ENCODE measurements at places on chromosomes 13 and 19.

- no peak for DNase-seq
These were observed 1.3 kb downstream of the GNG8 start for GRCh38 chr19:46634656-46635218.

GRCh38 chr13:99930925-99931324 lies 40.6 kb downstream of the ZIC5 start:
- DNase-seq = no peak

DNA sequence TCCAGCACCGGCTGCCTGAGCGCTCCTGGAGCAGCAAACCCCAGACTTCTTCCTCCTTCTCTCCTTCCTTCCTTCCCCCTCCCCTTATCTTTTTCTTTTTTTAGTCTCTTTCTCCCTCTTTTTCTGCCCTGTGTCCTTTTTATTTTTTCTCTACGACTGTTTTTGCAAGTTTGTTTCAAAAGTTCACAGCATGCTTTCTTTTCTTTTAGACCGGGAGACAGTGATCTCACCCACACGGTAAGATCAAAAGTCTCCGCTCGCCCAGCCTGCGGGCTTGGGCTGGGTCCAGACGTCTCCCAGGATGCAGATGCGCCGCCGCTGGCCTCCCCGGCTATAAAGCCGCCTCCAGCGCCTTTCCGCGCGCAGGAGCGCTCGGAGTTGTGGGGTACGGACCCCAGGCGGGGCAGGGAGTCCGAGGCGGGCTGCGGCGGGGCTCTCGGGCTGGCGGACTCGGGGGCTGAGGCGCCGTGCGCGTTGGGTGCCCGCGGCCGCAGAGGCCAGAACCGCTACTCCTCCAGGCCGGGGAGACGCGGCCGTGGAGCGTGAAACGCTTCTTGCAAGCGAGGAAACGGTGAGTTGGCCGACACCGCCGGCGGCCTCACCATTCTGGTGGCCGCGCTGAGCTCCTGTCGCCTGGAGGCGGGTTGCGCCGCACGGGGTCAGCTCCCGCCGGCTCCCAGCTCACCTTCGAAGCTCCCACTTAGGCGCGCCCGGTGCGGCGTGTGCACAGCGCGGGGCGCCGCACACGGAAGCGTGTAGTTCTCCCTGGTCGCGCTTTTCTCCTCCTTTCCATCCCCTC lies 2.0 kb upstream of the TSHZ3 start:
- DNase-seq = no peak

- DNase-seq = no peak
These were observed 87.2 kb downstream of the KL start for GRCh38 chr13:33103457-33103856.

DNA sequence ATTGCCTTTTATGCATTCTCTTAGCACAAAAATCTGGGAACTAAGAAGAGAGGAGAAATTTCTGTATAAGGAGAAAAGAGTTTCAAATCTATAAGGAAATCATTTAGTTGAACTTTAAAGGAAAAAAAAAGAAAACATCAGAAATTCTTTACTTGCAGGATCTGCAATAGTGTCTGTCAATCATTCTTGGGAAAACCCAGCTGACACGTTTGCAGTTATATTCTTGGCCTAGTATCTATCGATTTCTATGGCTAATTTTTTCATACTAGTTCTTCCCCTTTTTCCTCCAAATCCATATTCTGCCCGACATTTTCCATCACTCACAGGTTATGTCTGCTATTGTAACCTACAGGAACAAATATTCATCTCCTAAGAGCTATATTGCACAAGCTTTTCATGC lies 160.7 kb downstream of the ABCC4 start:
- no peak for DNase-seq

DNA sequence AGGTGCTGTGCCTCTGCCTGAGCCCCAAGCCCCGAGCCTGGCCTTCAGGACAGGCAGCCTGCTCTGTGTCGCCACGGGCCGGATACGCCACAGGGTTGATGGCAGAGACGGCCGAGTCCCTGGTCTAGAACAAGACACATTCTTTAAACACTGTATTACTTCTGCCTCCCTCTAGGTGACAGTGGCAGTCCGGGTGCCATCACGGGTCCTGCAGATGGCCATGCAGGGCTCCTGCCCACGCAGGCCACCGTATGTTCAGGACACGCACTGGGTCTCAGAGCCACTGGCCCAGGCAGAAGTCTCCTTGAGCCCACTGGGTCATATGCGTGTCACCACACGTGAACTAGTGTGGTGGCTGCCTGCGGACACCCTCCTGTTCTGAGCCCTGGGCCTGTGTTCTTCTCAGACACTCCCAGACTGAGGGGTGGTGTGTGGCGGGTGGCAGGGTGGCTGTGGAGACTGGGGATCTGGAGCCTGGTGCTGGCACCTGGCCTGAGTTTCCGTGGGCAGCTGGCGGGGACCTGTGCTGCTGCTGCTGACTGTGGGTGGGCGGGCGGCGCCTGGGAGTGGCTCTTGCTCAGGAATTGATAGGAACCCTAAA lies 4.4 kb downstream of the PLEKHJ1 start:
- DNase-seq = no peak

GRCh38 chr19:22807061-22807835 lies 23.3 kb upstream of the ZNF99 start:
- DNase-seq = no peak

DNA sequence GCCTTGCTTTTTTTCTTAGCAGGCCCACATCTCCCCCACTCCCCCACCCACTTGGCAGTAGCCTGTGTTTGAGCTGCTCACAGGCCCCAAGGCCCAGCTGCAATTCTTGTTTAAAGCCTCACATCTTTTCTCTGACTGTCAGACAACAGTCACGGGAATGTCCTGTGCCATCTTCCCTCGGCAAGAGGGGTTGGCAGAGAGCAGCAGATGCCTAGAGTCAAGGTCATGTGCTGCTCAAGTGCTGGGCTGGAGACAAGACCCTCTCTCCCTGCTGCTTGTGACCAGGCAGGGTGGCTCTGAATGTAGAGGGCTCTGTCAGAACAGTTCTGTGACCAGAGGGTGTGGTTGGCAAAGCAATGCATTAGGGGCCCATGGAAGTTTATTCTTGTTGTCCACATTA lies 47.4 kb downstream of the BBC3 start:
- DNase-seq = no peak

- no peak for DNase-seq
These were observed 52.0 kb downstream of the MPHOSPH8 start for GRCh38 chr13:19685437-19685836.

GRCh38 chr13:24207841-24208667 lies 47.5 kb downstream of the SPATA13 start:
- no peak for DNase-seq

DNA sequence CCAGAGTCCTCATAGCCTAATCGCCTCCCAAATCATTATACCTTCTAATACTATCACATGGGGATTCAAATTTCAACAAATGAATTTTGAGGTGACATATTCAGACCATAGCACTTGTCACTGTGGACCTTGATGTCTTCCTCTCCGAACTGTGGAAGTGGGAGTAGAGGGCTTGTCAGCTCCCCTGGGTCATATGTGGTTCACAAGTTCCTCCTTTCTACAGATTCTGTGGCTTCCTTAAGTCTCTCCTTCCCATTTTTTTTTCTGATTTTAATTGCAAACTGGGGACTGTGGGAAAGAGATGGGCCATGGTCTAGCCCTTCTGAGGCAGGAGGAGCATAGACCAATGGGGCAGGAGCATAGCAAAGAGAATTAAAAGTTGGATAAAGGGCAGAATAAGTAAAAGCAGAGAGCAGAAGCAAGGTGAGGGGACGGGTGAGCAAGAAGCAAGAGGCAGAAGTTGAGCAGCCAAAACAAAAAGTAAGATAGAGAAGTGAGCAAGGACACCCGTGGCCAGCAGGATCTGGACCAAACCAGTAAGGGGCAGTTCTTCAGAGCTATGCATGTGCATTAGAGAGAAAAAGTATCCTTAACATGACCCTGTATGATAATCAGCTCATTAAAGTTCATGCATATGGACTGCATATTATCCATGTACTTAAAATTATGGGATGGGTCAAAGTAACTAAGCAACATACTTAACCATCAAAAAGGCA lies 2.6 kb upstream of the SIGLEC7 start:
- DNase-seq = no peak

- no peak for DNase-seq
These were observed 7.0 kb upstream of the RB1 start for GRCh38 chr13:48296528-48296927.

DNA sequence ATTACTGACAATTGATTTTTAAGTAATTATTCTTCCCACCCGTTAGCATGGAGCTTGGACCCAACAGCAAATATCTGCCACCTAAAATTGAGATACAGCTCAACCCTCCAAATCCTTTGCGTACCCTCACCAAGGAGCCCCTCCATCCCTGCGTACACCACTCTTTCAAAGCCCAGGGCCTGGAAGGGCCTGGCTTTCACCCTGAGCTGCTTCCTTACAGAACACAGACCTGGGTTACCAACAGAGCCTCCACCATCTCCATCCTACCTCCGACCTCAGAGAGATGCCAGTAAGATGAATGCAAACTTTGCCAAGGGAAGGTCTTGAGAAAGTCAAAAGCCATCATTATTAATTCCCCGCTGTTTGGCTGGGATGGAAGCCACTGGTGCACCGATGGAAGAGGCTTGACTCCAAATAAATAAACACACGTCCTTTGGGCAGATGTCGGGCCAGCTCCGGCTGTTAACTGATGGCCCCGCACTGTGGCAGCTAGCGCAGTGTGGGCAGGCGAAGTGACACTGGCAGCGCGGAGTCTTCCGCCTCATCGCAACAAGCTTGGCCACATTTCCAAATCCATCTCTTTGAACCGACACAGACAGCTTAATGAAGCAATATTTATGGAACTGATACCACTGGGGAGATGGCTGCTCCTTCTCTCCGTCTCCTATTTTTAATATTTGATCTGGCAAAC lies 150.2 kb upstream of the VSTM2B start:
- DNase-seq = no peak

All from PC-9 (cell line).